ENCODE measurements at places on chromosomes 2 and 18. TPM values are rescaled to one million over a fixed set of nuclear protein-coding genes. Genes with fewer than 3 reads are reported as not detected.
A peak's percentile ranks its signal among the peaks of the same experiment; 100 is the strongest.

DNA sequence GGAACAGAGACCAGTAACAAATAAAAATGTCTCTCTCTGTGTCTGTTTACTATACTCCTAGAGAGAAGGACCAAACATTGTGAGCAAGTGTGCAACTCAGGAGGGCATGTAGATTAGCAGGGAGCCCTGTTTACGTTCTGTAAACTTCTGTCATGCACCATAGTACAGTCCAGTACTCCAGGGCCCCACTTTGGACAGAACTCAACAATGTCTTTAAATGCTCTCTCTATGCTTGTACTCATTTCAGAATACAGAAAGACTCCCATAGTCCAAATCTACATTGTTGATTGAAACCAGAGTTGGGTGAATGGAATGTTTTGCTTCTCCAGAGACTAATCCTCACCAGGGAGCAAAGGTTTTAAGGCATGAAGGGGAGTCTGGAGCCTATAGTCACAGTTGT is 934.8 kb downstream of the NRXN1 start:
- DNase-seq, result no peak

DNA sequence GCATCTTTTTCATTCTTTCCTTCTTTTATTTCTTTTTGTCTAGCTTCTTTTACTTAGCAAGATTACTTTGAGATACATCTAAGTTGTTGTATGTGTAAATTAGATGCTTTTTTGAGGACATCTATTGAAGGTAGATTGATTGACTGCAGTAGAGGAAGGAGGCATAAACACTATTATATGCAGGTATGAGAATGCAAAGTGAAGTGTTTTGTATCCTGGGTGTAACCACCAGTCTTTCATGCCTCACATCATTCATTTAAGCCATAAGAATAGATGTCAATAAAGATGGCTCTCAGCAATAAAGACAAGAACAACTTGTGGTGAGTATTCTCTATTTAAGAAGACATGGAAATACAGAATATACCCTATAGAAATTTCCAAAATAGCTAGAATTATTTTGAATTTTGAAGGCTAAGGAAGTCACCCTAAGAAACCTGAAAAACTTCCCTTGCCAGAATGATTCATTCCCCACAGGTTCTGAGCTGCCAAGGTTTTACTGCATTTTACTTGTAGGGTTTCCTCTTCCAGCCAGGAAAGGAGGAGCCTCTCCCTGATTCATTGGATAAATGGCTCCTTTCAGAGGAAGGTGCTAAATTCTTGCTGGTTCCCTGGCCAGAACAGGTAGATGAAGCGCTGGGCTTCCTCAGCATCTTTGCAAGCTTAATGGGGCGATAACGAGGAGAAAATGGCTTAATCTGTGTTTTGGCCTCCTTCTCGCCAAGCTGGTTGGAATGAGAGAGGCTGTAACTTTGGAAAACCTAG is 279.8 kb upstream of the SLC14A2 start:
- peak; percentile 10 for DNase-seq

DNA sequence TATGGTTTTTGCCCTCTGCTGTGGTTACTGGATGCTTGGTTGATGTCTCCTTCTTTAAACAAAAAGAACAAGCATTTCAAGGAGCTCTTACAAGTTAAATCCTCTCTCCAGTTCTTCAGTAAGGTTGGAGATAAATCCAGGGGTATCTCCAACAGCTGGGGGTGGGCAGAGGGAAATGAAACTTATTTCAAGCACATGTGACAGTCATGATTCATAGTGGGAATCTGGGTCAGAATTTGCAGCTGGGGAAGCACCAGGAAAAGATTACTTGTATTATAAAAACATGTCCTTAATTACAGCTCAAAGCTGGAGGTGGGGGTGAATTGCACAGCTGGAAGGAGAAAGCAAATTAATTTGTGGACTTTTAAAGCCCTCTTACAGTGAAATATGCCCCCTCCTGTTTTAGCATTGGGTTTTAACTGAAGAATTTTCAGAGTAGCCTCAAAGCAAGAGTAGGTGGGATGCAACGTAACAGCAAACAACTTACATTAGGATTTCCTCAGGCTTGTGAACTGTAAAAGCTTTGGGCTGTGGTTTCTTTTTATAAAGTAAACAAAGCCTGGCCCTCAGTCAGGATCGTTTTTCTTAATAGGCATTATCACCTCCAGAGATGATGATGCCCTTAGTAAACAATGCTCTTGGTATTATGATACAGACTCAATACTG is 596.4 kb downstream of the NYAP2 start:
- DNase-seq, result no peak

GRCh38 chr2:62250239-62250638 is 54.3 kb downstream of the B3GNT2 start:
- no peak for DNase-seq

GRCh38 chr2:16085073-16085472 is 144.7 kb downstream of the MYCN start:
- no peak for DNase-seq

- DNase-seq, result peak; percentile 87
These were observed at the start of gene LYPD6B for GRCh38 chr2:149038442-149039212. Gene LYPD6B (plus strand): TSS chr2:149038699. CDS start chr2:149130949, 92,250 bp downstream.

GRCh38 chr18:36688020-36688965 is 140.5 kb downstream of the TPGS2 start:
- DNase-seq, result peak; percentile 58

- no peak for DNase-seq
These were observed 2.5 kb upstream of the SH3RF3 start for GRCh38 chr2:109126501-109126860.

DNA sequence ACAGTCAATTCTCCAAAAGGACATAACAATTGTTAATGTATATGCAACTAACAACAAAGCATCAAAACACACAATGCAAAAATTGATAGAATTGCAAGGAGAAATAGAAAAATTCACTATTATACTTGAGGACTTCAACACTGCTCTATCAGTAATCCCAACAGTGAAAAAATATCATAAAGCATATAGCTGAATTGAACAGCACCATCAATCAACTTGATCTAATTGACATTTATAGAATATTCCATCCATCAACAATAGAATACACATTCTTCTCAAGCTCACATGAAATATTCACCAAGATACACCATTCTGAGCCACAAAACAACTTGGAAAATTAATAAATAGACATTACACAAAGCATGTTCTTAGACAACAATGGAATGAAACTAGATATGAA is 60.1 kb upstream of the ASXL3 start:
- no peak for DNase-seq

DNA sequence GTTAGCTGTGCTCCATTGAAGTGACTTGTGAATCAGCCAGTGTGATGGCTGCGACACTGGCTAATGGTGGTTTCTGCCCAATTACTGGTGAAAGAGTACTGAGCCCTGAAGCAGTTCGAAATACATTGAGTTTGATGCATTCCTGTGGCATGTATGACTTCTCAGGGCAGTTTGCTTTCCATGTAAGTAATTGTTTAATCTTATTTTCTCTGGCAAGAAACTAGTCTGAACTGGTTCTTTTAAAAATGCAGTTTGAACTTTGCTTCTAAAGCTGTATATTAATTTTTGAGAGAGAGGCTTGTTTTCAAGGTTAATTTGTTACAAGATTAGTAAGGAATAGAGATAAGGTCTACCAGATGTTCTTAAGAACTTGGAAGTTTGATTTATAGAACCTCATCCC is 46.7 kb downstream of the GLS start:
- no peak for DNase-seq

UCN gene
- total RNA-seq, result 2.8 TPM

LIPT1 gene
- total RNA-seq, result 10.3 TPM

DES gene
- total RNA-seq, result 0.60 TPM

Measured in PC-9 (cell line).